Large intestine (tissue), 12 donors: ENCODE measurements at places on chromosomes 7 and 10. TPM values are rescaled to one million over a fixed set of nuclear protein-coding genes. Genes with fewer than 3 reads are reported as not detected.

CHCHD3 gene
- 56.8 TPM for polyA plus RNA-seq

RAMP3 gene
- 5.1 TPM for polyA plus RNA-seq

CYP3A4 gene
- polyA plus RNA-seq, result 14.3 TPM

NEURL1 gene
- polyA plus RNA-seq, result 34.9 TPM

TMEM140 gene
- polyA plus RNA-seq, result 20.6 TPM

DNA sequence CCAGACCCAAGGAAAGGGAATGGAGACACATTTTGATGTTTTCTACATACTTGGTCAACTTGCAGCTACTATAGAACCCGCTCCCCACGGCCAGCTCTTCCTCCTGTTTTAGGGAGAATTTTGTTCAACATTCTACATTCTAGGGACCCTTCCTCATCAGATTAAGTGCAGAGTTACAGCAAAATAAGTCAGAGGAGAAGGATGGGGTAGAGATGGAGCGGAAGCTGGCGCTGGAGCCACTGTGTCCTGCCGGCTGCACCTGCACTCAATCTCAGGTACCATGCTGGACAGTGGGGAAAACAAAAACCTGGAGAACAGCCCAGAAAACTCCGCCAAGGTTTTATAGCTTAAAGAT is 79.4 kb upstream of the EN2 start:
- no peak for DNase-seq

GRCh38 chr7:159192725-159193453 is 48.2 kb upstream of the VIPR2 start:
- DNase-seq, result no peak

DNA sequence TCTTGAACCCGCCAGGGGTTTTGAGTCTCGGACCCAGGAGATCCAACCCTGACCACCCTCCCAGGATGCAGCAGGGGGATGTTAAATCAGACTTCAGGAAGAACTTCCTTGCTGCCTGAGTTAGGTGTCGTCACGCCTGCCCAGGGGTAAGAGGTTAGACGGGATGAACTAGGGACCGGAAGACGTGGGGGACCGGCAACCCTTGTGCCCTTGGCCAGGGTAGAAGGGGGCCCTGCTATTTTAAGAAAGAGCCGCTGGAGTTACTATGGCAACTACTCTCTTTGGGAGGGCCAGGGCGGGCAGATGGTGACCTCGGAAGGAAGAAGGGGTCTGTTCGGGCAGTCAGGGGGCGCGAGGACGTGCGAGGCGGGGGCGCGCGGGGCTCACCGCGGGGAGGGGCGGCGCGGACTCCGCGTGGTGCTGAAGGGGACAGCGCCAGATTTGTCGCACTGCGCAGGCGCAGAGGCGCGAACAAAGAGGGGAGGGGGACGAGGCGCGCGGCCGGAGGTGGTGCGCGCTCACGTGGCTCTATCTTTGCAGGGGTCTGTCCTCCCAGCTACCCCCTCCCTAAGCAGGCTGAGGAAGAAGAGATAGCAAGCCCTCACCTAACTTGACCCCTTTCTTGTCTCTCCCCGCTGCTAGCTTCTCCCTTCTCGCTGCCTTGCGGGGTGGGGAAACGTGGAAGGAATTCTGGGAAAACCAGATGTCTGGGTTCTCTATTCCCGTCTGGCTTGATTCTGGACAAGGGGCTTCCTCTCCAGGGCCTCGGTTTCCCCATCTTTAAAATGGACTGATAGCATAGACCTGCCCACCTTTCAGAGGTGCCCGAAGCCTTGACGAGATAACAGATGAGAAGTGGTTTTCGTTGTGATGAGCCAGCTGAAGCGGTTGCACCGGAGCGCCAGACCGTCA is 940 bp upstream of the PSD start:
- DNase-seq, result no peak

- DNase-seq, result no peak
Measured at GRCh38 chr10:23284155-23284554, 60.4 kb downstream of the C10orf67 start.

DNA sequence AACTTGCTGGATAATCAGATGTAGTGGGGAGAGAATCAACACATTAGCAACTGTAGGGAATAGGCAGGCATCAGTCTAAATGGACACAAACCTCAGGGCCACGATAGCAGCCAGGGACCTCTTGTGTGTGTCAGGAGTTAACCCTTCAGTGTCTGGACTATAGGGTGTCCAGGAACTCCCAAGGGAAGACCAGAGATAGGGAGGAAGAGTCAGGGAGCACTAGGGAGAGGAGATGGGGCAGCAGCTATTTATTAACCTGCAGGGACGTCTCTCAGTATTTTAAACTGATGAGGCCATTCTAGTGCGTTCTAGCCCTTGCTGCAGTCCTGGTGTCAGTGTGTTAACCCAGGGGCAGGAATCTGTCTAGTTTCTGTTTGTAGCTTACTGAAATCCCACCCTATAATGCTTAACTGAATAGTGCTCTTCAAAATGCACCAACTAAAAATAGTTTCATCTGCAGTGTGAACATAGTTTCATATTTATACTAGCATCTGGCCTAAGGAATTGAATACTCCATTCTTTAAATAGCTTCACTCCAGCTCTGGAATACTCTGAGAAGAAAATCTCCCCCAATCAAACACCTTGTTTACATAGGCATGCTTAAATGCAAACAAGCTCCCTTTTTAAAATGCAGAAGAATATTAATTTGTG is 62.7 kb downstream of the ARID5B start:
- DNase-seq, result no peak

DNA sequence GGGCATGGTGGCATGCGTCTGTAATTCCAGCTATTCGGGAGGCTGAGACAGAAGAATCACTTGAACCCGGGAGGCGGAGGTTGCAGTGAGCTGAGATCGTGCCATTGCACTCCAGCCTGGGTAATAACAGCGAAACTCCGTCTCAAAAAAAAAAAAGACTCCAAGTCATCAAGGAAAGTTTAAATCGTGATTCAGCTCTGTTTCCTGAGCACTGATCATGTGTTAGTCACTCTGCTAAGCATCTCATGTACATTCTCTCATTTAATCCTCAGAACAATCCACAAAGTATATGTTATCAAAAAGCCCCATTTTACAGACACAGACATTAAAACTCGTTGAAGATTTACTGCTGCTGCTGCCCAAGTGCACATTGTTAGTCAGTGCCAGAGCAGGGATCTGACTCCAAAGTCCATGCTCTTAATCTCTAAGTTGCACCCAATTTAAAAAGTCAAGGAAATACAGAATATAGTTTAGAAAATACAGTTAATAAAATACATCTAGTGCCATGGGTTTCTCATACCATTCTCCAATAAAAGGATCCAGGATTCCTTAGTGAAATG is 6.2 kb downstream of the PIK3AP1 start:
- peak; percentile 25 for DNase-seq

GRCh38 chr10:36023939-36024338 is 381.8 kb upstream of the FZD8 start:
- no peak for DNase-seq

DNA sequence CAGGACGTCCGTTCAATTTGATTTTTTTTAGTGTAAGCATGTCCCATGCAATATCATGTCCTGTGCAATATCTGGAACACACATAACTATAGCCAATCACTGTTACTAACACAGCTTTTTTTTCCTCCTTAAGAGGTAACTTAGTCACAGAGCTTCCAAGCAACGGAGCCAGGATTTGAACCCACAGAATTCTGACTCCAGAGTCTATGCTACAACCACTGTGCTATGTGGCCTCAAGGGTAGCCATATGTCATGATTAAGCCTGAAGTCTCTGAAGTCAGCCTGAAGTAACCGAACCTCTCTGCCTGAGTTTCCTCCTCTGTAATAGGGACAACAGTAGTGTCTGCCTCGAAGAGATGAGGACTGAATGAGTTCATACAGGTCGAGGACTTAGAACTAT is 42.2 kb upstream of the TCF7L2 start:
- DNase-seq, result no peak

- DNase-seq, result no peak
Measured at GRCh38 chr7:91940171-91940570, 491 bp upstream of the AKAP9 start.

DNA sequence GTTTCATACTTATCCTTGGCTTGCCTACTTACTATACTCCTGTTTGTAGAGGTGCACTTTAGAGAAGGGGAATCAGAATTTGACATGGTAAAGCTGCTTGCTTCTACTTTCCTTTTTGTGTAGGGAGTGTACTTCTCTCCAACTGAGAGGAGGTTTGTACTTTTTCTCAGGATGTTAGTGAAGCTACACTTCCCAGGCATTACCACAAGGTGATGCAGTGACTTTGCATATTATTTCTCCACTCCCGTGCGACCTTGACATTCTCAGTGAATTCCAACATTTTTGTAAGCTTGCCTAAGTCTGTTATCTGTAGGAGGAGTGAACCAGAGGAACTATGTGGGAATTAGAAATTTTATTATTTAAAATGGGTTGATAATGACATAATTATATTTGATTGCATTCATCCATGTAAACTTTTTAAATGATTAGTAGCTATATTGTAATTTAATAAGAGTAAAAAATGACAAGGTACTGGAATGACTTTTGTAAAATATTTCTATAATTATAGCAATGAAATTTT is 5.2 kb downstream of the TAX1BP1 start:
- DNase-seq, result peak; percentile 13

DNA sequence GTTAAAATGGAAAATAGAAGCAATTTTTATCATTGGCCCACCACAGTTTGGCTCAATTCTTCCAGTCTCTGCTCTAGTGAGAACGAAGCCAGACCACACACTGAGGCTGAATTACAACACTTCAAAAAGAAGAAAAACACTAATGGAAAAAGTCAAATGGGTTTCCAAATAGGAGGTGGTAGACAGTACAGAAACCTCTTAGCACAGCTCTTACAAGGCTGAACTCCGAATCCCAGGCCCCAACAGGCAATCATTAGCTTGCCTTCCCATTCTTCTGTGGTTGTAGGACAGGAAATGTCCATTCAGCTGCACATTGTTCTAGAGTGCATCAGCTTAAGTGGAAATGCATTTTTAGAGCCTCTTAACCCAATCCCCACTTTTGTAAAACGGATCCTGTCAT is 115.1 kb upstream of the MEOX2 start:
- no peak for DNase-seq

- DNase-seq, result no peak
Measured at GRCh38 chr10:47023237-47024045, 112.2 kb downstream of the PTPN20 start.

GRCh38 chr7:44394636-44395035 is 69.2 kb upstream of the CAMK2B start:
- no peak for DNase-seq

DNA sequence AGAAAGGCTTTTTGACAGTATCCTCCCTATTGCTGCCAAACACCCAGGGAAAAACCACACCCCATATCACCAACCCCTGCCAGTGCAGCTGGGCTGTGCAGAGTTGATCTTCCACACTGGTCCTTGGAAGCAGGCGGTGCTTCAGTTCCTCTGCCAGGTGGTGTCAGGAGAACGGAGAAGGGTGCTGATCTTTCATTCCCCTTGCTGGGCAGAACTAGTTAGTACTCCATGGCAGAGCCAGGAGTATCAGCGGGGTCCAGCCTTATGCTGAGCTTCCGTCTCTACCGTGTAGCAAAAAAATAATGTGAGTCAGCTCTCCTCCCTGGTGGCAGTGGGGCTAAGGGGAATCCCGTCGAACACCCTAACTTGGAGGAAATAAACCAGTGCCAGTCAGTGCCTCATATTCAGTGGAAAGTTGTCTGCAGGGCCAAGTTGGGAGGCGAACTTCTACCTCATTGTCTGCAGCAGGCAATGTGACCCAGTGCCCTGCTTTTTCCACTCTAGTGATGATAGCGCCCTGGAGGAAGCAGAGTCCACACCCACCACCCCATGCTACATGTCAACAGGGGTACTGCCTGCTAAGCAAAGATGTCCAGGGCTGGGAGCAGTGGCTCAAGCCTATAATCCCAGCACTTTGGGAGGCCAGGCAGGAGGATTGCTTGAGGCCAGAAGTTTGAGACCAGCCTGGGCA is 175.4 kb downstream of the AUTS2 start:
- DNase-seq, result no peak

DNA sequence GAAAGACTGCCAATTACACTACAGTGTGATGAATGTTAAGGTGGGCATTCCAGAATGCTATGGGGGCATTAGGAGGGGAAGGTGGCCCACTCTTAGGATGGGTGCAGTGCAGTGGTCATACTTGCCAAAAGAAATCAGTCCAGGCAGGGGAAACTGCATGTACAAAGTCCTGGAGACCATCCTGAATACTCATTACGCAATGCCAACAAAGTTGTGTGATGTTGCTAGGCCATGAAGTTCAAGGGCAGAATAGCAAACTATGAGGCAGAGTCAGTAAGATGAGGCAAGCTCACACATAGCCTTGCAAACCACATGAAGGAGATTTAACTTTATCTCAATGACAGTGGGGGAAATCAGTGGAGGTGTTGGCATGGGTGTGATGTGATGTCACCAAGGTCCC is 49.8 kb upstream of the SLC35B4 start:
- peak; percentile 62 for DNase-seq

DNA sequence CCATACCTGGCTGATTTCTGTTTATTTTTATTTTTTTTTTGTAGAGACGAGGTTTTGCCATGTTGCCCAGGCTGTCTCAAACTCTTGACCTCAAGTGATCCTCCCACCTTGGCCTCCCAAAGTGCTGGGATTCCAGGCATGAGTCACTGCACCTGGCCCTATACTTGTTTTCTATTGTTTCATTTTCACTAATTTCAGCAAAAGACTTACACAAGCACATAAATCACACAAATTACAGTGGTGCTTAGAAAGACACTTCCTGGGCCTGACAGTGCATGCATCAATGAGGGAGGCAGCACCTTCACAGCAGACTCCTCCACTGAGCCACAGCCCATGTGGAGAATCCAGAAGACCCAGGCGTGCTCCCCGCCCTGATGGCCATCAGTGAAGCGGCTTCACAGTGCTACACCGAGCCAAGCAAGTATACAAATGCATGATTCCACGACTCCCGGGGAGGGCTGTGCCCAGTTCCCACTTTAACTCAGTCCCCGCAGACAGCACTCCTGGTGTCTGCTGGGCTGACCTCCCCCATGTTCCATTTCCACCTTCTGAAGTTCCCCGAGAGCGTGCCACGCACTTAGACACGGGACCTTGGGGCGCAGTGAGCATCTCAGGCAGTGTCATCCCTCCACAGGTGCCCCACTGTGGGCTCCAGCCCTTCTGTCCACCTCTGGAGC is 20.6 kb downstream of the PITRM1 start:
- DNase-seq, result no peak

DNA sequence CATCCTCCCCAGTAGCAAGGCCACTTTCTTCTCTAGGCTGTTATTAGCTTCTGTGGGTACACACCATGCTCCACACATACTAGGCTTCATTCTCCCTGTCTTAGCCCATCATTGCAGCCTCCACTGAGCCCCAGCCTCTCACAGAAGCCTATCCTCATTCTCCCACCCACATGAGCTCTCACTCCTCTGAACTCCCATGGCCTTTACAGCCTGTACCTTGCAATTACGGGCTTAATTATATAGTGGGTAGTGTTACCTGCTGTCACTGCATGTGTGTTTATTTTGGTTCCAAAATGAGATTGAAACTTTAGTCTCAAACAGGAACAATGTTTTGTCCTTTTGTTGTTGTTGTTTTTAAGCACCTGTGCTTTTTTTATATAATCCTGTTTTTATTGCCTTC is 460.0 kb downstream of the KCNMA1 start:
- no peak for DNase-seq

GRCh38 chr10:107894516-107894915 is 730.0 kb upstream of the SORCS1 start:
- no peak for DNase-seq

GRCh38 chr10:5089865-5090264 is 4.3 kb upstream of the AKR1C3 start:
- DNase-seq, result no peak

- DNase-seq, result peak; percentile 36
Measured at GRCh38 chr10:128324058-128324827, 198.0 kb upstream of the MKI67 start.
